Ureter (tissue), 1 donor: ENCODE measurements at places on chromosomes 3 and 15. TPM values are rescaled to one million over a fixed set of nuclear protein-coding genes. Genes with fewer than 3 reads are reported as not detected.

GRCh38 chr3:71825551-71826283 is 40.8 kb upstream of the PROK2 start:
- no peak for DNase-seq

GRCh38 chr3:25820816-25821486 is 31.1 kb downstream of the OXSM start:
- DNase-seq, result no peak

DNA sequence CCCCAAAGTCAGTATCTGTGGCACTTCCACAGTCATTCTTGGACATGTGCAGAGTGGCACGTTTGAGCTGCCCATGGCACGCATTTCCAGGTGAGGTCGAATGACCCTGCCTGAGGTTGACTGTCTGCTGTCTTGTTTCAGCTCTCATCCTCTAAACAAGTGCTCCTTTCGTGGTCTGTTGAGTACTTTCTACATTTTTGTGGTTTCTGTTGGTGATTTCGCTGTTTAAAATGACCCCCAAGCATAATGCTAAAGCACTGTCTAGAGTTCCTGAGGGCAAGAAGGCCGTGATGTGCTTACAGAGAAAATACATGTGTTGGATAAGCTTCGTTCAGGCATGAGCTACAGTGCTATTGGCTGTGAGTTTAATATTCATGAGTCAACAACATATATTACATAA is 40.0 kb upstream of the SAMMSON start:
- no peak for DNase-seq

GRCh38 chr3:34626699-34627098 is 828.3 kb downstream of the PDCD6IP start:
- no peak for DNase-seq

DNA sequence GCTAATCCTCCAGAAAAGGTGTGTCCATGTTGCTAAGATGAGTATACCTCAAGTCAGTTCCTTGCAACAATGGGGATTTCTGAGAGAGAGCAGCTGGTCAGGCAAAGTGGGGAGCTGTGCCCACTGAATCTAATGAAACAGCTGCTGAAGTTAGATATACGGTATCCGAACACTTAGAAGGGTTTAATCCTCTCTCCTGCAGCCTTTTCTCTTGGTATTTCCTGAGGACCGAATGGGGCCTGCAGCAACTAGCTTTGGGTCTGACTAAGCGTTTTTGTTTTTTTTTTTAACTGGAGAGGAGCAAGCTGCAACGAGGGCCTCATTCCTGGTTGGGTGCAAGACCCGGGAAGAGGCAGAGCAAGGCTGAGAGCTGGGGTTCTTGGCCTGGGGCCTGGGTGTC is 37.6 kb upstream of the BNC1 start:
- no peak for DNase-seq

DNA sequence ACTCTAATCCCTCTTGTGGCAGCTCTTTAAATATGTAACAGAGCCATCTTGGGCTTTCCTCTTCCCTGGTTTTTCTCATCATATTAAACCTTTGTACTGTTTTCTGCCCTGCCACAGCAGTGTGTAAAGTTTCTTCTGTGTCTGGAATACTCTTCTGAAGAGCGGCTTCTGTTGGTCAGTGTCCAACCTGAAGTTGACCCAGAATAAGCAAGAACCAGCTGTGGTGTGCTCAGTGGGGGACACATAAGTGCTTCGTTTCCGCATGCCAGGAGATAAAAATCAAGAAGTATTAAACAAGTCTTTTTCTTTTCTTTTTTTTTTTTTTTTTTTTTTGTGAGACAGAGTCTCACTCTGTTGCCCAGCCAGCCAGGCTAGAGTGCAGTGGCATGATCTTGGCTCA is 173.2 kb upstream of the CHRM5 start:
- DNase-seq, result no peak

DNA sequence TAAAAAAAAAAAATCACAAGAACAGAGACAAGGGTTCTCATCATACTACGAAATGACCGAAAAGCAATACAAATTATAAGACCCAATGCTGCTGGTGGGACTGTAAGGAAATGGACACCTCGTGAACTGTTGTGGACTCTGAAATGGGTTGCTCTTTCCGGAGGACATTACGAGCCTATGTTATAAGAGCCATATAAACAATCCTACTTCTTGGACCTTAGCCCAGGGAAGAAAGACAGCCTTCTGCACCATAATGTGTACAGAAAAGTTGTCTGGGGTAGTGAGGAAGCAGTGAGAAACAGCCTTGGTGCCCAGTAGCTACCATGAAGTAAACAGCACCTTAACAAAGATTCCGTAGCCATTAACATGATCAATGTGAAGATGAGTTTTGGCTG is 2.7 kb downstream of the SLC22A14 start:
- DNase-seq, result no peak

DNA sequence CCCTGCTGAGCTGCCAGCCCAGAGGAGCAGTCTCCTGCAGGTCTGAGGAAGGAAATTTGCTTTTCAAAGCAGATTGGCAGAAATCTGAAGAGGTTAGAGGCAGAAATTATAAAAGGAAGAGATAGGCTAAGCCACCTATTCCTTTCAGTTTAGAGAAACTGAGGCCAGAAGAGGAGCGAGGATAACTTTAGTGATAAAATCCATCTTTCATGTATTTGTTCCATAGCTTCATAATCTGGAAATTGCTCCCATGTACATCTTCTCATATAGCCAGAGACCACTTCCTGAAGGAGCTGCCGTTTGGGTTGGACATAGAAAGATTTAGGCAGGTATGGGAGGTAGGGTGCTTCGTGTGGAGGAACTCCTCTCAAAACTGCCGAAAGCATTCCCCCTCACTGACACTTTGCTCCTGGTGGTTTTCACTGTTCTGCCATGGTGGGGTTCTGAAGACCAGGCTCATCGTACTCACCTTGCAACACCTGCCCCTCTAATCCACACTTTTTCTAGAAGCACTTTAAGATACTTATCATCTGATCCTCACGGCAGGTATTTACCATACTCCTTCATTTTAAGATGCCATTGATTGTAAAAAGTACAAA is 670 bp upstream of the ACAP2 start:
- DNase-seq, result no peak

- DNase-seq, result no peak
These were observed 79.9 kb upstream of the PRR23E start for GRCh38 chr3:127112796-127113570.

LOXL1 gene
- 30.9 TPM for total RNA-seq

DAZL gene
- total RNA-seq, result not detected

OR5K2 gene
- total RNA-seq, result not detected

SNURF gene
- total RNA-seq, result 19.1 TPM

ATP13A4 gene
- total RNA-seq, result 2.1 TPM

KCNMB3 gene
- total RNA-seq, result 5.9 TPM

IL1RAP gene
- 32.0 TPM for total RNA-seq

DNASE1L3 gene
- total RNA-seq, result 6.1 TPM

CLRN1 gene
- not detected for total RNA-seq

THPO gene
- total RNA-seq, result 0.89 TPM

EXOG gene
- 26.1 TPM for total RNA-seq
